Astrocyte (in vitro differentiated cells and primary cell): ENCODE measurements at places on chromosomes 7 and 10. TPM values are rescaled to one million over a fixed set of nuclear protein-coding genes. Genes with fewer than 3 reads are reported as not detected.

DNA sequence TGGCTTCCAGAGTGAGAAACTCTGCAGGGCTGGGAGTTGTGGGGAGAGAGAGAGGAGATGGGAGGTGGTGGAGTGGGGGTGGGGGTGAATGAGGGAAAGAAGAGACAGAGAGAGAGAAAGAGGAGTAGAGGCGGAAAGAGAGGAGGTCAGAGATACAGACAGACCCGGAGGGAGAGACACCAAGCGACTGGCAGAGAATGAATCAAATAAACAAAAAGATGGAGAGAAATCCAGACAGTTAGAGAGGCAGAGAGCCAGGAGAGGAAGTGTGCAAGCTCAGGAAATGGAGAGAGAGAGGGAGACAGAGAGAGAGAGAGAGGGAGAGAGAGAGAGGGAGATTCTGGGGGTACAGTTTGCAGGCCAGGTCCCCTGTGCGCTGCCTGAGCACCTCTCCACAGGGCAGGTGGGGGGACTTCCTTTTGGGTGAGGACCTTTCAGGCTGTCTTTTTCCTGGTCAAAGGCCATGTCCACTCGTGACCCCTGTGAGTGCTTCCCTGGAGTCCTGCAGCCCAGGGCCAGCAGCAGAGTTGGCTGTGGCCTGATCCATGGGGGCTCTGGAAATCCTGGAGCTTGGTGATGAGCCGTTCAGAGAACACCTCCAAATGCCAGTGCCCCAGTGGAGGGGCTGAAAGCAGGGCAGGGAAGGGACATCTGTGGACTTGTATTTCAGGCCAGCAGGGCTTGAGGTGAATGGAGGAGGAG is 25.0 kb upstream of the PCBD1 start:
- DNase-seq: no peak

GRCh38 chr7:77447616-77448015 is 31.5 kb upstream of the GSAP start:
- DNase-seq: no peak

GRCh38 chr7:78178319-78178718 is 379.7 kb downstream of the PHTF2 start:
- DNase-seq: no peak

GRCh38 chr7:4066626-4067475 is 615.2 kb upstream of the FOXK1 start:
- DNase-seq: no peak

GRCh38 chr7:1843921-1844335 is 173.9 kb downstream of the ELFN1 start:
- no peak for DNase-seq

DNA sequence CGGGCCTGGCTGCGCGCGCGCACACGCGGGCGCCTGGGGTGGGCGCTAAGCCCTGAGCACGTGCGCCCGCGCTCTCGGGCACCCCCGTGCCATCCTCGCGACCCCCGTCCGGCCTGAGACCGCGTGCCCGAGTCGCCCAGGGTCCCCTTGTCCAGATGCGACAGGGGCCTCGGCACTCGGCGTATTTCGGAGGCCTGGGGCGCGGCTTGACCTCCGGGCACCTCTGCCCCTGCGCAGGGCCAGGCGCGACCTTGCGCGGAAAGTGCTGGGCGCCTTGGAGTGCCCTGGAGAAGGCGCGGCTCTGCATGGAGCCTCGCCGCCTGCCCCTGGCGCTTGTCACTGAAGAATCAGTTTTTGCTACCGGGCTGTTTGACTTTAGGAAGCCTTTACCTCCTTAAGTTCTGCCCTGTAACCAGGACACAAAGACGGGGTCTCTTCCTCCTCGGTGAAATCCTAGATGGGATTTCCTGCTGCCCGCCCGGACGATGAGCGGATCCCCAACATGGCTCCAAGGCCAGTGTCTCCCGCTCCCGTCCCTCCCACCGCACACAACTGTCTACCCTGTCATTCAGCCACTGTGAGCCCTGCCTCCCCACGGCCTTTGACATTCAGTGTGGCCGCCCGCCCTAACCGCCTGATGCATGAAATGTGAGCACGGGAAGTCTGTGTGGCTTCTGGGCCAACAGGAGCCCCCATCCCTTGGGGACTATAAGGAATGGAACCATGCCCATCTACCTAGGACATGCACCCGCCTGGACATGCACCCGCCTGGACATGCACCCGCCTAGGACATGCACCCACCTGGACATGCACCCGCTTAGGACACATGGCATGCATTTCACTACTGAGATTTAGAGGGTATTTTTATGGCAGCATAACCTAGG is 1.1 kb upstream of the STK32C start:
- no peak for DNase-seq

DNA sequence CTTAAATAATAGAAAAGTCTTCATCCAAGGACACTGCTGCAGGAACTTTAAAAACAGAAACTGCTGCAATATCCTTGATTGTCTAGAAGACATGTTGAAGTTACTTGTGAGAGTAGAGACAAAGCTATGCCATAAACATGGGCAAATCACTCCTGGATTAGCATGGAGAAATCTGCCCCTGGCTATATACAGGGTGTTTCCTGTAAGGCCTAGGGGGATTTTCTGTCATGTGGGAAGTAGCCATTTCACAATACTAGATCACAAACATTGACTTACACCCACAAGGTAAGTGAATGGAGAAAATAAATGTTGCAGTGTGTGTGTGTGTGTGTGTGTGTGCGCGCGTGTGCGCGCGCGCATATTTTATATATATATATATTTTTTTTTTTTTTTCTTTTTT is 35.2 kb upstream of the PDK4 start:
- no peak for DNase-seq

DNA sequence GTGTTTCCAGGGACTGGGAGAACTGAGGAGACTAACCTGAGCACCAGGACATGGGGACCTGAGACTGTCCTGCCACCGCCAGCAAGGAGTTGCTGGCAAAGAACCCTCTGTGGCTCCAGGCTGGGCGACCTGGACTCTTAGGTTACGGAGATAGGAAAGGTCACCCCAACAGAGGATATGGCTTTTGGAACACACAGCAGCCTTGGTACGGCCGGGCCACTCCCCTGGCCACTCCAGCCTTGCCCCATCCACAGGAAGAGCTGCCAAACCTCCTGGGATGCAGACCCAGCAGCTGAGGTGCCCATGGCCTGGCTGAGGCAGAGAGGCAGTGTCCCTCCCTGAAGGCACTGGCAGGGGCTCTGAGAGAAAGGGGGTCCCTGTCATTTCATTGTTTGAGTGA is 137.8 kb downstream of the OAT start:
- DNase-seq: no peak

- no peak for DNase-seq
Measured at GRCh38 chr7:6380310-6381095, 67.3 kb downstream of the DAGLB start.

DNA sequence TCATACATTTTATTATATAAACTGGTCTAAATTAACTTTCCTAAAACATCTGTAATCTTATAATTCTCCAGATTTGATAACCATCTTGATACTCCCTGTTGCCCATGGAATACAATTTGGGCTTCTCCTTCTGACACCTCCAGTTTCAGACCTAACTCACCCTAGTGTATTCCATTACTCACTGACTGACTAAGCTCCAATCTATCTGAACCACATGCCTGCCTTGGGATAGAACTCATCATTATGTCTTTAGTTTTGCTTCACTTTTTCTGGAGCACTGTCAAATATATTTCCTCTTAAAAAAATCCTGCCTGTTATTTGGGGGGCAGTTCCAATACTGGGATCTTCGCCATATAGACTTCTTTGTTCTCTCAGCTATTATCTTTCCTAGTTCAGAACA is 4.9 kb upstream of the FOXP2 start:
- DNase-seq: peak; percentile 41

DNA sequence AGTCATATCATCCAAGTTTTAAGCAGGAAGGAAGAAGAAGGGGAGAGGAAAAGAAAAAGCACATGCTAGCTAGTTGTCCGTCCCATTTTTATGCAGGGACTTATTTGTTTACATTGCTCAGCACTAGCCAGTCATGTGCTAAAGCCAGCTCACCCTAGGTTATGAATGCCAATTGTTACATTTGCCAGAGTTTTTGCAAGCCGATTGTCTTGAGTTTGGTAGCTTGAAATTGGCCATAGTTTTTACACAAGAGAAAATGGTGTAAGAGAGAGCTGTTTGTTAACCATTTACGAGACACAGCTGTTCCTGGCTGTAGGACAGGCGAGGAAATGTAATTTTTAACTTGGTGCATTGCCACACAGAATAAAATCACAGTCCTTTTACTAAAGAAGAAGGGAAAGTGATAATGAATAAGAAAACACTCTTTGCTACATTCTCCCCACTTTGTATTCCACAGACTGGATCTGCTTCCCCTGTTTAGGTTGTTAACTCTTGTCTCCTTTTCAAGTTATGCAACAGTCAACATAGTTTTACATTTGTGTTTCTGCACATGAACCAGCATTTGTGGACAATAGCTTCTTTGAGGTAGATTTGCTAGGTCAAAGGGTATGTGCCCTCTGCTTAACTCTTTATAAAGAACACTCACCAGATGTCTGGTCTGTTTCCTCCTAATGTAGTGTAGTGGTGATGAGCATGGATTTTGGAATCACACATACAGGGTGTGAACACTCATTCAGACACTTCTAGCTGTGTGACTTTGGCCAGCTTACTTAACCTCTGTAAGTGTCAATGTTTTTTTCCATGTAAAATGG is 357.2 kb downstream of the LRMDA start:
- no peak for DNase-seq

DNA sequence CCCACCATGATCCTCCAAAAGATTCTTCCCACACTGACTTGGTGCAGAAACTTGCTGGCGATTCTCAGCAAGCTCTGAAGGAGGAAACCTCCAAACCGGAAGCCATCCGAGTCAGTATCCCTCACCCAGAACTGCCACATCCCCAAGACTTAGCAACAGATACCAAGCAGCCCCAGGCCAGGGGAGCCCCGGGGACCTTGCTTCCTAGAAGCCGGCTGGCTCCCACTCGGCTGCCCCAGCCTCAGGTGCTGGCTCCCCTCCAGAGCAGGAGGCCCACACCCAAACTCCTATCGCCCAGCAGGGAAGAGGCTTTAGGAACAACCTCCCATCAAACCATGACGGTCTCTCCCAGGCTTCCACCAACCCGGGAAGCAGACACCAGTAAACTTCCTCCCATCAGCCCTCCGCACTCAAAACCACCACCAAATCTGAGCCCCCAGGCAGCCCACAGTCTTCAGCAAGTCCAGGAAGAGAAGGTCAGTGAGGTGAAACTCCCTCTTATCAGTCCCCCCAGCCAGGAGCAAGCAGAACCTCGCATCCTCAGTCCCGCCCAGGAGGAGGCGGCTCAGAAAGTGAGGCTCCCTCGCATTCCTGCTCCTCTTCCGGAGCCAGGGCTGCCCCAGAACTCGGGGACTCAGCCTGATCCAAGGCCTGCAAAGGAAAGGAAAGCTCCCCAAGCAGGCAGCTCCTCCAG is 82.3 kb downstream of the LRGUK start:
- DNase-seq: no peak

GRCh38 chr10:125375210-125375609 is 214.8 kb upstream of the CTBP2 start:
- DNase-seq: no peak

DNA sequence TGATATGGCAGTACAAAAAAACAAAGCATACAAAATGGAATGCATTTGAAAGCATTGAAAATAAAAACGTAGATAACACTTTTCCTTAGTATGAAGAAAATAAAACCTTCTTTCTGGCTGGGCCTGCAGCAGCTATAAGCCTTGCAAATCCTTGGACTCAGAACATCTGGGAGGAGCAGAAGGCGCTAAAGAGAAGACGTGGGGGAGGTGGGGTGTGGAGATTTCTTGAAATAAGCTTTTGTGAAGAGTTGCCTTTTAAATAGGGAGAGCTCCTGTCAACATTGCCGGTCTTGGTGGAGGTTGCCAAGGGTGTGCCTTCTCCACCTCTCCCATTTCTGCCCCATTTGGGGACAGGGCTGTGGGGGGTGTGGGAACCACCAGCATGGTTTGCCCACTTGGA is 128.7 kb downstream of the TMEM178B start:
- DNase-seq: no peak

DNA sequence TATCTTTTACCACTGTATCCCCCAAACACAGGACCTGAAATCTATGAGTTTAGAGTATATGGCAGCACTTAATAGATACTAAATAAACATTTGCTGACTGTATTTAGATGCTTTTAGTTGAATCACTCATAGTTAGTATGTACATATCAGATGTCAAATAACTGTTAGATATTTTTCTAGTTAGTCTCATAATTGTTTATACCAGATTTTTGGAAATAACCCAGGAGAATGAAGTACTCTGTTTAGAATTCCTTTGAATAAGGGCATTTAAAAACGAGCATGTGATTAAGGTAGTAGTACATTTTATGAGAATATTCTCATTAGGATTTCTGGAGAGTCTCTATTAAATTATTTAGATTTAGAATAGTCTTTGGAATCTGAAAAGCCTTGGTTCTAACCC is 22.3 kb upstream of the ZEB1 start:
- no peak for DNase-seq

GRCh38 chr10:30556189-30556588 is 73.4 kb downstream of the LYZL2 start:
- DNase-seq: no peak

DNA sequence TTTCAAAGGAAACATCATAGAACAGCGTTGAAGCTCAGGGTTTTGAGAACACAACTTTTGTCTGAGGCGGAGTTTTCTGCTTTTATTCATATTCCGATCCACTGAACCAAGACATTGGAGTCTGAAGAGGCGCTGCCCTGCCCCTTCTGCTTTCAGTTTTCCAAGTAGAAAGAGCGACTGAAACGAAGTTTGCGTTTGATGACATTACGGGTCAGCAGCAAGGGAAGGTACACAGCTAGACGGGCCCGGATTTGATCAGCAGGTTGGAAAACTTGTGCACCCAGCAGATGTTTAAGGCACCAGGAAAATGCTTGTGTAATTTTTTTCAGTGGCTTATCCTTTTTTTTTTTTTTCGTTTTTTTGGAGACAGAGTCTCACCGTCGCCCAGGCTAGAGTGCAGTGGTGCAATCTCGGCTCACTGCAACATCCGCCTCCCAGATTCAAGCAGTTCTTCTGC is 720 bp downstream of the SUN1 start:
- no peak for DNase-seq

Gene DIP2C
- total RNA-seq: 27.3 and 30.1 TPM in 2 replicates

Gene GLI3
- 22.1 and 27.7 TPM in 2 replicates for total RNA-seq

Gene LRRD1
- total RNA-seq: 0.27 TPM in 1 of 2 replicates, not detected in the other

Gene PRPS1L1
- not detected in 2 replicates for total RNA-seq

Gene EPHA1
- 0.96 and 2.6 TPM in 2 replicates for total RNA-seq

Gene SKIDA1
- total RNA-seq: 5.9 and 7.8 TPM in 2 replicates

Gene MOGAT3
- not detected in 2 replicates for total RNA-seq

Gene HOXA1
- 0.23 TPM in 1 of 2 replicates, not detected in the other for total RNA-seq

Gene JAZF1
- 19.8 and 20.1 TPM in 2 replicates for total RNA-seq

Gene WIPF3
- total RNA-seq: 0.87 and 1.0 TPM in 2 replicates

Gene CNNM1
- total RNA-seq: 2.0 and 2.5 TPM in 2 replicates

Gene CYP3A4
- total RNA-seq: not detected in 2 replicates

Gene VIPR2
- total RNA-seq: 0.43 and 0.68 TPM in 2 replicates

Gene ECD
- total RNA-seq: 33.7 and 35.6 TPM in 2 replicates
